ENCODE measurements at places on chromosomes 16 and 17. TPM values are rescaled to one million over a fixed set of nuclear protein-coding genes. Genes with fewer than 3 reads are reported as not detected.

GRCh38 chr16:86073763-86074493 is 175.0 kb downstream of the IRF8 start:
- peak; percentile 10 for DNase-seq

GRCh38 chr16:5442054-5442453 is 344.5 kb upstream of the EEF2KMT start:
- no peak for DNase-seq

- peak; percentile 66 for DNase-seq
Measured at GRCh38 chr16:1494129-1494640, 1.0 kb downstream of the TELO2 start.

GRCh38 chr17:80770881-80771611 is 220.6 kb upstream of the CHMP6 start:
- DNase-seq, result no peak

- no peak for DNase-seq
Measured at GRCh38 chr17:82298538-82299421, 18.6 kb downstream of the CD7 start.

- no peak for DNase-seq
Measured at GRCh38 chr16:86306011-86306644, 204.2 kb upstream of the FOXF1 start.

DNA sequence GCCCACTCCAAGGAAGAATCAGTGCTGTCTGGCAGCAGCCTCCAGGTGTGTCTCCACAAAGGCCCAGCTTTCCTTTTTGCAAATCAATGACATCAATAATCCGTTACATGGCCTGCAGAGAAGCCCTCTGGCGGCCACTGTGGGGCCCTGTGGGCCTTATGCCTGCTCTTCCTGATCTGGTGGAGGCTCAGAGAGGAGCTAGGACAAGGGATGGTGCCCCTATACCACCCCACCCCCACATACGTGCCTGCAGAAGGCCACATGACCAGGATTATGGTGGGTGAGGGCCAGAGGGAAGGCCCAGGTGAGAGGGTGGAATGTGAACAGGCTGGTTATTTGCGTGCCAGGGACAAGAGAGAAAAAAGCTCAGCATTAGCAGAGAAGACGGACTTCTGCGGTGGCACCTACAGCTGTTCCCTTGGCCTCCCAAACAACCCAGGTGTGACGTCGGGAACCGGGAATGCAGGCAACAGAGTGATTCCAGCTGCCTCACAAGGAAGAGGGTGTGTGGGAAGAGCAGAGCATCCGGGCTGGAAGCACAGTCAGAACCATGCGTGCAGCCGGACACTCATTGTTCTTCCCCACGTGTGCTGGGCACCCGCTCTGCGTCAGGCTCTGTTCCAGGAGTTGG is 22.5 kb downstream of the EIF4A3 start:
- no peak for DNase-seq

GRCh38 chr16:75460446-75460845 is 4.0 kb downstream of the TMEM170A start:
- no peak for DNase-seq

- peak; percentile 16 for DNase-seq
Measured at GRCh38 chr16:72066747-72067146, 3.7 kb downstream of the HPR start.

DNA sequence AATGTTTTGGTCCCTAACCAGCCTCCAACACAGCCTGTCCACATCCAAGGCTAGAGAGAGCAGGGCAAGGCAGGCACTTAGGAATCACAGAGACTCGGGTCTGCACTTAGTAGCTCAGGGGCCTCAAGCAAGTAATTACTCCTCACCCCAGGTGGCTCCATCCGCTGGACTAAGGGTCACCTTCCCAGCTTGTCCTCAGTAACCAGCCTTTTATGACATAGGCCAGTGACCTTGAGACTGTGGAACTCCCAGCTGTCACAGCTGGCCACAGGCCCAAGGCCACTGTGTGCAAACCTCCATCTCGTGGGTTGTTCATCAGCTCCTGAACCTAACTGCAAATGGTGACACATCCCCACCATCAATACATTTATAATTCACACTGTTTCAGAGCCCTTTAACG is 68.6 kb downstream of the CDYL2 start:
- no peak for DNase-seq

DNA sequence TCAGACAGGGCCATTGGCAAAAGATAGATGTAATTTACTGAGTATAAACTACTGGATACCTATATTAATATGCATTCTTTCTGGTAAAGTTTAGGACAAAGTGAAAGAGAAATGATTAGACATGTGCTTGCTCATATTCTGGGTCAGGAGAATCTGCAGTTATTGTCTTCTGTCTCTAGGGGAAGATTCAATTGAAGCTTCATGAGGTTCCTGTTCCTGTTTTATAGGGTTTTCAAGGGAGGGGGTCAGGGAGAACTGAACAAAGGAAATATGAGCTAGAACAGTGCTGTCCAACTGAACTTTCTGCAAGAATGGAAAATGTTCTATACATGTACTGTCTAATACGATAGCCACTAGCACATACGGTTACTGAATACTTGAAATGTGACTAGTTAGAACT is 59.3 kb upstream of the CORO6 start:
- no peak for DNase-seq

GRCh38 chr17:66755101-66755943 is 79.6 kb upstream of the CACNG5 start:
- no peak for DNase-seq

- DNase-seq, result no peak
Measured at GRCh38 chr16:28503470-28504259, 3.0 kb downstream of the IL27 start.

DNA sequence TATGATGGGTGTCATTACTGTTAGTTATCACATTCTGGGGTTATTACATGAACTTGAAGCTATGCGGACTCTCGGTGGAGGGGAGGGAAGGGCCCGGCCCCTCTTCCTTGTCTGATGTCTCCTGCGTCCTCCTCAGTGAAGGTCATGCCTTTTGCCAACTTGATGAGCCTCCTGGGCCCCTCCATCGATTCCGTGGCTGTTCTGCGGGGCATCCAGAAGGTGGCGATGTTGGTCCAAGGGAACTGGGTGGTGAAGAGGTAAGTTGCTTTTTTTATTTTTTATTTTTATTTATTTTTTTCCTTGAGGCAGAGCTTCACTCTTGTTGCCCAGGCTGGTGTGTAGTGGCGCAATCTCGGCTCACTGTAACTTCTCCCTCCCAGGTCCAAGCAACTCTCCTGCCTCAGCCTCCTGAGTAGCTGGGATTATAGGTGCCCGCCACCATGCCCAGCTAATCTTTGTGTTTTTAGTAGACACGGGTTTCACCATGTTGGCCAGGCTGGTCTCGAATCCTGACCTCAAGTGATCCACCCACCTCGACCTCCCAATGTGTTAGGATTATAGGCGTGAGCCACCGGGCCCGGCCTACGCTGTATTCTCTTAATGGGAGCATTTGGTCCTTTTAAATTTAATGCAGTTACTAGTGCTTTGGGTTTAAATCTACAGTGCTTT is 21.6 kb downstream of the POLR3E start:
- no peak for DNase-seq

DNA sequence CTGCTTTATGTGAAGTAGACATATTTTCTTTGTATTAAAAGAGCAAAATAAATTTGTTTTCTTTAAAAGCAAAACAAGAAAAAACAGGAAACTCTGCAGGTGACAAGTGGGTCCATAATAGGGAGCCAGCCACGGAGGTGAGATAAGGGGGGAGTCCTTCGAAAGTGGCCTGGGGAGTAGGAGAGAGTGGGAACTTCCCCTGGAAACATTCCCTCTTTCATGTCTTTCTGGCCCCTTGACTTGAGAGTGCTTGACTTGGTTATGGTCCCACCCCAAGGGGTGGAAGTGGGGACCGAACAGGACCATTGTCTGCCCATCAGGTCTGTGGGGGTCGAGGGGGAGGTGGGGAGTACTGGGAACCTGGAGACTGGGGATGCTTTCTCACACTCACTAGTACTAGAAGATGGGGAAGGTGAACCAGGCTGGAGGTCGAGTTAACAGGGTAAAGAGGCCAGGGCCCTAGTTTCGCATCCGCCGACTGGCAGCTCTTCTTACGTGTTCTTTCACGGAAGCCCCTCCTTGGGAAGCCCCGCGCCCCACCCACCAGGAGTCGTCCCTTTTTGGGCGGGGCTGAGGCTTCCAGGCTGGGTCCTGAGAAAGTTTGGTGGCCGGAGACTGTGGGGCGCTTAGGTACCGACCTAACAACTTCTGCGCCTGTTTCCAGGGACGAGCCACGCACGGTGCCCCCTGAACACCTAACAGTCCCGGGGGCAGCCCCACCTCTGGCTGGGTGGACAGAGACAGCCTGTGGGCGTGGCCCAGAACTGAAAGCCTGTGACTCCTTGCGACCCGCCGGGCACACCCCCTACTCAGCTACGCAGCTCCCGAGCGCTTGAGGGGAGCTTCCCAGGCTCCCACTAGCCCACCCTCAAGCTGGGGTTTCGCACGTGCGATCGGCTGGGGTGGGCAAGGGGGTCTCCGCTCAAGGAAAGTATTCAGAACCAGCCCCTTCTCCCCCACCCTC is 790 bp downstream of the TRADD start:
- peak; percentile 63 for DNase-seq

- no peak for DNase-seq
Measured at GRCh38 chr17:72381597-72382397, 261.0 kb downstream of the SOX9 start.

GRCh38 chr16:64869781-64870180 is 252.1 kb downstream of the CDH11 start:
- DNase-seq, result no peak

GRCh38 chr16:83171396-83171795 is 544.6 kb downstream of the CDH13 start:
- DNase-seq, result no peak

- DNase-seq, result no peak
Measured at GRCh38 chr17:68314916-68315535, 23.7 kb downstream of the ARSG start.

DNA sequence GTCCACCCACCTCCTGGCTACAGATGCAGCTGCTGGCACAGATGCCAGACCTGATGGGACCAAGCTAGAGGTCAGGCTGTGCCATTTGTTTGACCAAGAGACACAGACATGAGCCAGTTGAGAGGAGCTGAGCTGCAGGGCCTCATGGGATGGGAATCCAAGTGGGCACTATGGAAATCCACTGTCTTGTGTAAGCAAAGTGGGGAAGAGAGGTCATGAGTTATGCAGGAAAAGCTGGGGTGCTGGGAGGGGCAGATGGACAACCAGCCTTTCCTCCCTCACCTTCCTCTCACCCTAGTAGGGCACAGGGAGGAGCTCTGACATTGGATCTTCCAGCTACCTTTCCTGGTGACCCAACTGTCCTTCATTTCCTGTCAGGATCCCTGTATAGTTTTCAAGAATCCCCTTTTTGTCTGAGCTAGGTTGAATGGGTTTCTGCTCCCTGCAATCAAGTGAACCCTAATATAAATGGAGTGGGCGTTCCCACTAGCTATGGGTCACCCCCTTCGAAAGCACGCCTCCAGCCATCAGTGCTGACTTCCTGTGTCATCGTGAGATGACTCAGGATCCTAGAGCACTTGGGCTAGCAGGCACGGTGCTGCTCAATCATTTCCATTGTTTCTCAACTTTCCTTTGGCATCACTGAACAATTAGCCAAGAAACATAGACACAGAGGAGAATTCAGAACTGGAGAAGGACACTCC is 13.6 kb downstream of the ATPAF2 start:
- no peak for DNase-seq

- DNase-seq, result no peak
Measured at GRCh38 chr17:16354585-16354984, 1.3 kb upstream of the CENPV start.

DNA sequence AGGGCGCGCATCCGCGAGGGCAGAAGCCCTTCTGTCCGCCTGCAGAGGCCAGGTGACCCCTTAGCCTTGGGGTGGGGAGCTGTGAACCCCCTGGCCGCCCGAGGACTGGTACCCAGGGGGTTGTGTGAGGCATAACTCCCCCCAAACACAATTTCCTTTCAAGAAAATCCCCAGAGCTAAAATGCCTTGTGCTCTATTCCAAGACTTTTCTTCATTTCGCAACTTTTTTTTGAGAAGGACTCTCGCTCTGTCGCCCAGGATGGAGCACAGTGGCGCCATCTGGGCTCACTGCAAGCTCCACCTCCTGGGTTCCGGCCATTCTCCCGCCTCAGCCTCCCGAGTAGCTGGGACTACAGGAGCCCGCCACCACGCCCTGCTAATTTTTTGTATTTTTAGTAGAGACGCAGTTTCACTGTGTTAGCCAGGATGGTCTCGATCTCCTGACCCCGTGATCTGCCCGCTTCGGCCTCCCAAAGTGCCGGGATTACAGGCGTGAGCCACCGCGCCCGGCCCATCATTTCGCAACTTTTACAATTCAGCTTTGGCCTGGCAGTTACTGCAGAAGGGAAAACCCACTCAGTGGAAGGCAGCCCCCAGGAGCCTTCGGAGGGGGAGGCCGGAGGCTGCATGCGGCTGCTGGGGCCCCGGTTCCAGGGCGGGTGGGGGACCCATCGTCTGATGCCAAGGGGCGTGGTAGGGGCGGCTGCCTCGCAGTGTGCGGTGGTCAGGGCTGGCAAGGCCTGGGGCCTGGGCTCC is 963 bp upstream of the APRT start:
- DNase-seq, result no peak

DNA sequence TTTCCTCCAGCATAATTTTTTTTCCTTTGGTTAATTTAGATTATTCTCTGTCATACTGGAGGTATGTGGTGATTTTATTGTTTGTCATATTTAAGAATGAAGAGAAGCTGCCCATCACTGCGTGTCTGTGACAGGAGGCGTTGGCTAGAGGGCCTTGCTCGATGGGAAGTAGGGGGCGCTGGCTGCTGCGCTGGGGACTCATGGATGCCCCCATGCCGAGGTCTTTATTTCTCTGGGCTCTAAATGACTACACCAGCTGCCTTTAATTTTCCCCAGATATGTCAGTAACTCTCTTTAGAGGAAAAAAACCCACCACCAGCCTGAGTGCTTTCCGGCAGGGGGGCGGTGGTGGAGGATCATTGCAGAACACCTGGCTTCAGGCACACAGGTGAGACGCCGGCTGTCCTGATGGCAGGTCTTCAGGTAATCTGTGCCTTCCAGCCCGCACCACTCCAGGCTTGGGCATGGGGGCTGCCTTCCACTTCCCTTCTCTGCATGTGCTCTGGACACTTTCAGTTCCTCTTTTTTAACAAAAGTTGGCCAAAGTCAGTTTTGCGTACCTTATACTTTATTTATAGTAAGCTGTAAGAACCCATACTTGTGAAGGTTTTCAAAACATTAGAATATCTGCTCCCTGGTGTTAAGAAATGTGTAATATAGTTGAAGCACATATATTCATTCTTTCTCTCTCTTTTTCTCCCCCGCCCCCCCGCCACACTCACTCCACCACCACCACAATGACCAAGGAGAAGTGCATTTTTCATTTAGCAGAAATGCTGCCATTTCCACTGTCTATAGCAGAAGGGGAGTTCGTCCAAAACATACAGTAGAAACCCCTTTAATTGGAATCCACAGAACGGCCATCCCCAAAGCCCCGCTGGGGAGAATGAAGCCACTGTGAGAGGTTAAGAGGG is 192.7 kb downstream of the RPTOR start:
- DNase-seq, result no peak

The SRCIN1 gene
- not detected for total RNA-seq

The CACNG3 gene
- total RNA-seq, result not detected

The TBC1D3G gene
- not detected for total RNA-seq

The RNF167 gene
- total RNA-seq, result 13.0 TPM

The DDX19B gene
- 55.9 TPM for total RNA-seq

The SRRM2 gene
- total RNA-seq, result 49.1 TPM

The NAGS gene
- total RNA-seq, result 2.8 TPM

The TP53TG3 gene
- not detected for total RNA-seq

The PRAC1 gene
- not detected for total RNA-seq

The AATK gene
- not detected for total RNA-seq

The CDH15 gene
- 0.05 TPM for total RNA-seq

The MT1A gene
- not detected for total RNA-seq

The ACAP1 gene
- total RNA-seq, result not detected

The MMP2 gene
- total RNA-seq, result 231 TPM
